Brain pericyte (primary cell): ENCODE measurements at places on chromosomes 13 and 19.

DNA sequence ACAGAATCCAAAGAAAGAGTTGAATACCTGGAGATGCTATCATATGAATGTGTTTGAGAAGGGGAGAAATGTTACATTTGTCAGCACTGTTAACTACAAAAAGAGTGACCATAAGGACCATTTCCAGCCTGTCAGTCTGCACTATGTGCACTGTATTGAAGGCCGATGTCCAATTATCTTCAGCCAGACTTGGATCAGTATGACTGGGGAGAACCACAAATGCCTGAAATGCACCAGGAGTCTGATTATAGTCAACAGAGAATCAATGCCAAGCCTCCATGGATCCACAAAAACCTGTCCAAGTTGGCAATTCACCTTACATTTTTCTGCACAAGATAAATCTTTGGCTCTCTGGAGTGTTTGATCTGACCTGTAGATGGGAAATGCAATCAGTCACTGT lies 697.5 kb upstream of the SGCG start:
- no peak for DNase-seq

DNA sequence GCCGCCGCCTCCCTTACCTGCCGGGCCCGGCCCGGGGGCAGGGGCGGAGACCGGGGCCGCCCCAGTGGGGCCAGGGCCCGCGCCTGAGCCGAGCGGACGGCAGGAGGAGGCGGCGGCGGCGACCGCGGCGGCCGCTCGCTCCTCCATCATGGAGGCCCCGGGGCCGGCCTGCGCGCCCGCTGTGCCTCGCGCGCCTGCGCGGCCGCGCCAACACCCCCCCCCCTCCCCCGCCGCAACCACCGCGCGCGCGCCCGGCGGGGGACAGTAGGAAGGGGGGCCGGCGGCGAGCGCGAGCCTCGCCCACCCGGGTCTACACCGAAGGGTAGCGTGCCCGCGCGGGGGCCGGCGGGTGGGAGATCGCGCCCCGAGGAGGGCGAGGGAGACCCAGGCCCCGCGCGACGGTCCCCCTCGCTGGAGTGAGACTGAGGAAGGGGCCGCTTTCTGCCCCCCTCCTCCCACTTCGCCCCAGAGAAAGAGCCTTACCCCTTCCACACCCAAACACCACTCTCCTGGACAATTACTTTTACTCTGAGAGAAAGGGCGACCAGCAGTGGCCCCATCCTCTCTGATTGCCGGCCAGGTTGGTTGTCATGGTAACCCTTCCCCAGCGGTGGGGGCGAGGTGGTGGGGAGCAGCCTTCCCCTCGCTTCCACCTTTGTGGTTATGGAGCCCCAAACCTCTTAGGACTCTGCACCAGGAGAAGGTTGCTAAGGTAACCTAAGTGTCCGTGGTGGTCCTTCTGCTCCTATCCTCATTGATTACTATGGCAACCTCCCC lies at the start of gene STRN4:
STRN4 (minus strand) TSS at position 170 of the 777 bp plus-strand sequence; CDS start at position 150, 20 bp downstream.
- no peak for DNase-seq

GRCh38 chr19:45919678-45920077 lies 5.1 kb upstream of the NANOS2 start:
- DNase-seq, result no peak

- DNase-seq, result no peak
These were observed 556 bp downstream of the TRIP10 start for GRCh38 chr19:6739883-6740588.

- DNase-seq, result no peak
These were observed 31.2 kb downstream of the GADD45B start for GRCh38 chr19:2507109-2507508.

DNA sequence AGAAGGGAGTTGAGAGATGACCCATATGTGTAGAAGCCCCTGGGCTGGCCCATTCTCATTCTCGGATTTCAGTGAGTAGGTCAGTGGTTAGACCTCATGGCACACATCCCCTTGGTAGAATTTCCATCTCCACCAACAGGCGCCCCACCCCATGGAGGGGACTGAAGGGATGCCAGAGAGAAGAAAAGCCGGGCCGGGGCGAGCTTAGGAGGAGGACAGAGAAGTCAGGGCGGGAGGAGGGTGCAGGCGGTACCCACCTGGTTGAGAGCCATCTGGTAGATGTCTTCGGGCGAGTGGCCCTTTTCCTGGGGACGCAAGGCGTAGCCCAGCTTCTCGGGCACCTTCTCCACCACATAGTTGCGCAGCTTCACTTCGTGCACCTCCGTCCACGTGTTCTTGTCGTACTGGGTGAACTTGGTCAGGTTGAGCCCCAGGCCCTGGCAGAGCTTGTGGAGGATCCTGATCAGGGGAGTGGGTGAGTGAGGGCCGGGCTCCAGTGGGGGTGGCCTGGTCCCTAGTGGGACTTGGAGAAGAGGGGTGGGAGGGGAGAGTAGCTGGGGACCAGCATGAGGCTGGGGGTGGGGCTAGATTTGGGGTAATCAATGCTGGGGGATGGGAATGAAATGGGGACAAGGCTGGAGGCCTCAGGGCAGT lies 2.5 kb downstream of the IL4I1 start:
- DNase-seq, result no peak

DNA sequence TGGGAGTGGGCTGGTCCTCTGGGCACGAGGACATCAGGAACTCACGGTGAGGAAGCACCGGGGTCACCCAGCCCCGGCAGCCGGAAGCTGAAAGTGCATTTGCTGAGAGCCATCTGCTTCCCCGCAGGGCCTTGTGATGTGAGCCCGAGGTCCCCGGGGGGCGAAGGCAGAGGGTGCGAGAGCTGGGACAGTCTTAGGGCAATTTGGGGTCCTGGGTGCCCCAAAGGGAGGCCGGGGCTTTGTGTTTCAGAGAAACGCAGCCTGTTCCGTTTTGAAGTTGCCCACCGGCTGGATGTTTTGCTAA lies 4.8 kb downstream of the F2RL3 start:
- DNase-seq, result no peak

DNA sequence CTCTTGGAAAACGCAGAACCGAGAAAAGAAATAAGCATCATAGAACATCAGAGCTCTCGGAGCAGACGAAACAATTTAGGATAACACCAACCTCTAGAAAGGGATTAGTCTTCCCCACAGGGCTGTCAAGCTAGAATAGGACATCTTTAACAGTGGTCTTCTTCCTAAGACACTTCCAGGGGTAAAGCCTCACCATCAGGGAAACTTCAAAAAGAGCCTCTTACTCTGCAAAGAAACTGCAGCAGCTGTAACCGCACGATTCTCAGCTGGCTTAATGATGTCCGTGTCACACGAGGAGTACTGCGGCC lies 642 bp downstream of the ZNF571 start:
- DNase-seq, result peak; percentile 1

GRCh38 chr13:39329182-39329639 lies 273.8 kb downstream of the LHFPL6 start:
- DNase-seq, result no peak

DNA sequence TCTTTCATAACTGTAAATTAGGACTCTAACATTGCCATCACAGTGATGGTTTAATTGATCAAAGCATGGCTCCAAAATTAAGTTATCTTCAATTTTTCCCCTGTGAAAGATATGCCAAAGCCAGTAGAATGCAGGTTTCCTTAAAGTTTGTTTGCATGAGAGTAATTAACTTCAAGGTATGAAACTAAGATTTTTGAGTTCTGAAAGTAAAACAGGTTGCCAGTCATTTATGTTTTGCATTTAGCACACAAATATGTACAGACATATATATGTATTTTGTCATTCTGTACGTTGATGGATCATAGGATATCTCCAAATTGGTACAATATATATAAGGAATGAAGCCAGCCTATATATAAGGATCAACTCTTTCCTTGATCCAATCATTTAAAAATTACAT lies 23.6 kb upstream of the NDFIP2 start:
- no peak for DNase-seq

- no peak for DNase-seq
These were observed 47.1 kb upstream of the CNMD start for GRCh38 chr13:52786766-52787165.

- no peak for DNase-seq
These were observed 15.5 kb upstream of the ERCC1 start for GRCh38 chr19:45439190-45439568.

GRCh38 chr13:93715866-93716265 lies 489.3 kb downstream of the GPC6 start:
- DNase-seq, result no peak

DNA sequence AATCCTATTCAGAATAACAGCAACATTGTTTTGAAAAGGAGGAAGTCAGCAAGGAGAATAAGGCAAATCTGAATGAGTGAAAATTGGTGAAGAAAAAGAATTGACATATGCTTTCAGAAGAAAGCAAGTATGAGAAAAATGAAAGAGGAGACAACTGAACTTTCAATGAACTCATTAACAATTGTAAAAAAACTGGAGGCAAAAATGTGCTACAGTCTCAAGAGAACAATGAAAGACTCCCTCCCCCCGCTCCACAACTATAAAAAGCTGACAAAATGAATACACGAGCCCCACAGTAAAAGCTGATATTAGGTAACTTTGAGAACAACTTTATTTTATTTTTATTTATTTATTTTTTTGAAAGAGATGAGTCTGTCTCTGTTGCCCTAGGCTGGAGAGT lies 373.1 kb downstream of the DIAPH3 start:
- DNase-seq, result no peak

DNA sequence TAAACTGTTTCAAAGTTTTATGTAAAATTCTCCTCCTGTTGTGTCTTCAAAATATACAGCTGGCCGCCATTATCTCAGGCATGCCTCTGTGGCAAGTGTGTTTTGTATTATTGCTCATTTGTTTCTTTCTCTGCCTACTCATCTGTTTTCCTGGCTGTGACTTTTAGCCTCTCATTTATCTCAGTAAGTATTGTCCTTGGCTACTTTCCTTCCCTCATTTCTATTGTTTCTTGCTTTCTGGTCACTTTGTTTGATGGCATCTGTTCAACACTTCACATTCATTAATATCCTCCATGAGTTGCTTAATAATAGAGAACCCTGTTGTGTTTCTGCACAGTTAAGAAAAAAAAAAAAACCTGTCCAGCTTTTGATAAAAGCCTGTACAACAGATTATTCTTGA lies 869.4 kb downstream of the PCDH17 start:
- DNase-seq, result no peak

GRCh38 chr13:24064371-24064770 lies 96.1 kb upstream of the SPATA13 start:
- no peak for DNase-seq

- DNase-seq, result no peak
These were observed 83.9 kb upstream of the TSC22D1 start for GRCh38 chr13:44660050-44660449.

DNA sequence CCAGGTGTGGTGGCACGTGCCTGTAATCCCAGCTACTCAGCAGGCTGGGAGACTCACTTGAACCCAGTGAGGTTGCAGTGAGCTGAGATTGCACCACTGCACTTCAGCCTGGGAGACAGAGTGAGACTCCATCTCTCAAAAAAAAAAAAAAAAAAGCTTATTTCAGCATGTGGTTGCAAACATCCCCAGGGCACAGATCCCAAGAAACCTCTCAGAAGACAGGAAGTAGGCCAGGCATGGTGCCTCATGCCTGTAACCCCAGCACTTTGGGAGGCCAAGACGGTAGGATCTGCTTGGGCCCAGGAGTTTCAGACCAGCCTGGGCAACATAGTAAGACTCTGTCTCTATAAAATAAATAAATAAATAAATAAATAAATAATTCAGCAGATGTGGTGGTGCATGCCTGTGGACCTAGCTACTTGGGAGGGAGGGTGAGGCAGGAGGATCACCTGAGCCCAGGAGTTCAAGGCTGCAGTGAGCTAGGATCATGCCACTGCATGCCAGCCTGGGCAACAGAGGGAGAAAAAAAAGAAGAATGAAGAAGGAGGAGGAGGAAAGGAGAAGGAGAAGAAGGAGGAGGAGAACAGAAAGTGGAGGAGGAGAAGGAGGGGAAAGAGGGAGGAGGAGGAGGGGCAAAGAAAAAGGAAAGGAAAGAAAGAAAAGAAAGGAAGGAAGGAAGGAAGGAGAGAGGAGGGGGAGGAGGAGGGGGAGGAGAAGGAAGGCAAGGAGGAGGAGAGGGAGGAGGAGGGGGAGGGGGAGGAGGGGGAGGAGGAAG lies 4.3 kb upstream of the LRRC8E start:
- no peak for DNase-seq

- DNase-seq, result no peak
These were observed 182.1 kb upstream of the TSHZ3 start for GRCh38 chr19:31531326-31531725.

GRCh38 chr13:105063676-105064075 lies 1471.8 kb downstream of the EFNB2 start:
- DNase-seq, result no peak

DNA sequence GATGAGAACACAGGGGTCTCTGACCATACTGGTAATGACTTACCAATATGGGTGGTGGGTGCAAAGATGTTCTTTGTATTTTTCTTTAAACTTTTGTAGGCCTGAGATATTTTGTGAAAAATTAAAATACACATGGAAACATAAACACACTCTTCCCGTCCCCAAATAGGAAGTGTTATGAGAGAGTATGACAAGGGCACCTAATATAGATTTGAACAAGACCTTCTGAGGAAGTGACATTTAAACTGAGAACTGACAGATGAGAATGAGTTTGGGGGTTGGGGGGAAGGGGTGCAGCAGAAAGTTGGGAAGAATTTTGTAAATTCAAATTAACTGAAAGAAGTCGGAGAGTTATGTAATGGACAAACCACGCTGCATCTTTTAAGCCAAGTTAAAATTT lies 224.2 kb downstream of the RGCC start:
- no peak for DNase-seq

- DNase-seq, result no peak
These were observed 11.5 kb downstream of the IGSF23 start for GRCh38 chr19:44624840-44625354.

- DNase-seq, result peak; percentile 89
These were observed 7.3 kb downstream of the RPS16 start for GRCh38 chr19:39428283-39429112.

GRCh38 chr13:26458196-26458749 lies 99.2 kb upstream of the WASF3 start:
- no peak for DNase-seq

DNA sequence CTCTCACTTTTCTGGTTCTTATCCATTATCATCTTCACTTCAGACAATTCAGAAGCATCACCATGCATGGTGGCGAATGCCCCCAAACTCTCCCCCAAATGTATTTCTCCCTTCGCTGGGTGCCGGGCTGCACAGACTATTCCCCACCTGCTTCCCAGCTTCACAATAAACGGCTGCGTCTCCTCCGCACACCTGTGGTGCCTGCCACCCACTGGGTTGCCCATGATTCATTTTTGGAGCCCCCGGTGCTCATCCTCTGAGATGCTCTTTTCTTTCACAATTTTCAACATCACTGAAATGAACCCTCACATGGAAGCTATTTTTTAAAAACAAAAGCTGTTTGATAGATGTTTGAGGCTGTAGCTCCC lies 2.8 kb upstream of the F10 start:
- DNase-seq, result no peak

- DNase-seq, result no peak
These were observed 664.9 kb downstream of the PCDH9 start for GRCh38 chr13:66565279-66565678.

DNA sequence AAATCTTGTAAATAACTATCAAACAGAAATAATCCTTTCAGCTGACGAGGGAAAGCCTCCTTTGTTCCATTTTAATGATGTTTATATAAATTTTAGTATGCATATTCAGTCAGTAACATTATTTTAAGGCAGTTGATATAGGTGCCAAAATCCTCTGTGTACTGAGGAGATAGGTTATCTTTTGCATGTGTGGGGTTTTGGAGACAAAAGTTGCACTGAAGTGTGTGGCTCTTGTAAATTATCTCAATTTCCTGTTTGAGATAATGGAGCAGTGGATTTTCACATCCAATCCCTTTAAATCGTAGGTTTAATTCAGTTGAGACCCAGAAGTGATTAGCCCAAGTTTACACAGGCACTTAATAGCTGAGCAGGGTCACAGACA lies 106.6 kb downstream of the RGCC start:
- no peak for DNase-seq
